ENCODE measurements at places on chromosomes 5 and 9.

DNA sequence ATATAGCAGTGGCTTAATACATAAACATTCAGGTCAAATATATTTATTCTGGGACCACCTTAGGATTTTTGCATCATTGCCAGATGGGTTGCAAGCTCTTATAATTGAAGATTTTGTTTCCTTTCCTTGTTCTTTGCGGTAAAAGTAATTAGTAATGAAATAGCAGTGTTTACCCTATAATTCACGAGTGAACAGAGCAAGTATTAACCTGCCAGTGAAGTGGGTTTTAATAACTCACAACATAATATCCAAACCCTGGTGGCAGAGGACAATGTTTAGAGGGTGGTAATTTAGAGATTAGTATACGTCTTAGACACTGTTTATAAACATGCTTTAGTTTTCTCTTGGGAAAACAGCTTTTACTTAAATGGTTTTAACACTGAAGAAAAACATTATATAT is 11.8 kb downstream of the ARL14EPL start:
- DNase-seq, result no peak

DNA sequence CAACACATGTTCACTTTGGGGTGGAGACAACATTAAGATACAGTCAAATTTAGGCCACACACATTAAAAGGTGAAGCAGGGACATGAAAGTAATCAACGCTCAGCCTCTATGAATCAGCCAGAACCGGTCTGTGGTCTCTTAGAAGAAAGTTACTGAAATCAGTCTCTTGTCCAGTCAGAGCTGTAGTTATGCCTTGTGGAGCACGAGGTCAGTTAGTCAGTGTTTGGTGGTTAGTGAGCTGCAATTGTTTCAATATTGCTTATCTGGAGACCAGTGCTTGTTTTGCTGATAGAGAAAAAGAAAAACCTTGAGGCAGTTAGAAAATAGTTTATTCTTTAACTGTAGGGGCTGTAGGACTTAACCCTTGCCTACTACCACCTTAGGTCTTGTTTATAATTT is 157.8 kb upstream of the RASEF start:
- peak; percentile 93 for DNase-seq

- DNase-seq, result peak; percentile 8
Observed at GRCh38 chr5:180201051-180201987, 7.7 kb downstream of the RASGEF1C start.

GRCh38 chr9:70614786-70615463 is 200.5 kb upstream of the KLF9 start:
- DNase-seq, result no peak

DNA sequence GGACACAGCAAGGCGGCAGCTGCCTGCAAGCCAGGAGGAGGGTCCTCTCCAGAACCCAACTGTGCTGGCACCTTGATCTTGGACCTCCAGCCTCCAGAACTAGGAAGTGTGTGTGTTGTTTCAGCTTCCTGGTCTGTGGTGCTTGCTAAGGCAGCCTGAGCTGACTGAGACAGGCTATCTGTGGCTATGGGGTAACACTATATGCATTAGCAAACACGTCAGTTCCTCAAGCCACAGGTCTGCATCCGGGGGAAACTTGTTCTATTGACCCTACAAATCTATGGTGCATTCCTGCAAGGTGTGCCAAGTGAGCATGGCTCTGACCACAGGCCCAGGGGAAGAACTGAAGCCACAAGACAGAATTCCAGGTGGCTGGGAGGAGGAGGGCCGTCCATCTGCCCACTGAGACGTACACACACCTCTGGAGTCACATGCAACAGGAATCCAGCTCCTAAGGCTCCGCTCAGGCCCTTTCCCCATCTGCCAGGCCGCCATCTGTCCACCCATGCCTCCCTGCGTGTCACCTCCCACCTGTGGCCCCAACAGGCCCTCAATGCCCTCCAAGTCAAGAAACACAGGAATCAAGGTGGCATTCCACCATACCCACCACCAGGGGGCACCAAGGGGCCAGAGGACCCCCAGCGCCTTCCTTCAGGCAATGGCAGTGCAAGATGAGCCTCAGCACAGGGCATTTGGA is 174.9 kb downstream of the ROR2 start:
- peak; percentile 64 for DNase-seq

GRCh38 chr5:126982926-126983873 is 47.2 kb downstream of the MARCHF3 start:
- DNase-seq, result no peak

DNA sequence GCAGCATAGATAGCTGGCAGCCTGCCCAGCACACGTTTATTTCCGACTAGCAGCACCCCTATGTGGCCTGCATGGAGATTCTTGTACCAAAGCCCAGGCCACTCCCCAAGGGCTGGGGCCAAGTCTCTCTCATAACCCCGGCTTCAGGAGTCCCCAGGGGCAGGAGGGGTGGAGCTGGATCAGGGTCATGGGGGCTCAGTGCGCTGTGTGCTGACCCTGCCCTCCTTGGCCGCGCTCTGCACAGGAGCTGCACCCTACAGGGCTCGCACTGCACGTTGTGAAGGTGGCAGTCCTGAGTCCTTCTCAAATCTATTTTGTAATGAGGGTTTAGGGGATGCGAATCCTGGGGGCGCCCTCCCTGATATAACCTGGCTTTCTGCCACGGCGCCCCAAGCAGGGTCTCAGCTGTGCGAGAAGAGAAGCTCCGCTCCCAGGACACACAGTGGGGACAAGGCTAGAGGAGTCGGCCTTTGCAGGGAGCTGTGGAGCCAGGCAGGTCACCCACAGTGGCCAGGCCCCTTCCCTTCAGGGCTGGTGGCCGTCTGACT is 28.6 kb downstream of the NKD2 start:
- DNase-seq, result no peak

DNA sequence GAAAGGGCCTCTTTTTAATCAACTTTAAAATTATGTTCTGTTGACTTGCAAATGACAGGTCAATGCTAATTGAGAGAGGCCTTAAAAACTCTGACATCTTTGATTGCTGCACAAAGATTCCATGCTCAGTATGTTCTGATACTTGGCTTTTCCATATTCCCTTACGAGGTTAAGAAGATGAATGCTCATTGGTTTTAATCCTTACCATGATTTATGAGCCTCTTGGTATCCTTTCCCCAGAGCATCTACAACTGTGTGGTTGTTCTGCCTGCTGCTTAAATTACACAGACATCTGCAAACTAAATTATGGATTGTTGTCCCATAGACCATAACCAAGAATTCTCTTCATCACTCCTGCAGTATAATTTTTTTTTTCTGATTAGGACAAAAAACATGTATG is 352.6 kb downstream of the CDH12 start:
- DNase-seq, result no peak

- DNase-seq, result peak; percentile 86
Observed at GRCh38 chr9:88593537-88594185, 58.7 kb downstream of the NXNL2 start.

GRCh38 chr9:136529516-136530460 is 16.1 kb downstream of the NOTCH1 start:
- no peak for DNase-seq

- DNase-seq, result no peak
Observed at GRCh38 chr5:176190886-176191755, 47.1 kb upstream of the SIMC1 start.

DNA sequence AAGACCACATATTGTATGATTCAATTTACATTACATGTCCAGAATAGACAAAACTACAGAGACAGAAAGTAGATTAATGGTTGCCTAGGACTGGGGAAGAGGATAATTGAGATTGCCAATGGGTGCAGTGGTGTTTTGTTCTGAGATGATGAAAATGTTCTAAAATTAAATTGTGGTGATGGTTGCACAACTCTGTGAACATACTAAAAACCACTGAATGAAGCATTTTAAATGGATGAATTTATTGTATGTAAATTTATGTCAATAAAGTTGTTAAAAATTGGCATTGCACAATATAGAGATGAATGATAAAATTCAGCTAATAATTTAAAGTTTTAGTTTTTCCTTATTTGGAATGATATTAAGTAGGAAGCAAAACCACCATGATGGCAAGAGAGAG is 109.5 kb upstream of the NR4A3 start:
- DNase-seq, result no peak

DNA sequence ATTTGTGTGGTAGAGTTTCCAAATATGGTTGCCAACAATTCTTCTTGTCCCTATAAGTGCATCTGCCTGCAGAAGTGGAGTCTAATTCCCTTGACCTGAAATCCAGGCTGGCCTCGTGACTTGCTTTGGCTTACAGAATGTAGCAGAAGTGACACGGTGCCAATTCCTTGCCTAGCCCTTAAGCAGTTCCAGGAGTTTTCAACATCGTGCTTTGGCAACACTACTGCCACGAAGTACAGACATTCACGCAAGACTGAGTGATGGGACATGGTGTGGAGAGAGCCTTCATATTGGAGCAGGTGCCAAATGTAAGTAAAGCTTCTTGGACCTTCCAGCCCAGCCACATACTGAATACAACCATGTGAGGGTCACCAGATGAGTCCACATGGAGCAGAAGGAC is 92.9 kb upstream of the NEK6 start:
- peak; percentile 35 for DNase-seq

GRCh38 chr9:102101723-102102122 is 363.3 kb upstream of the GRIN3A start:
- no peak for DNase-seq

DNA sequence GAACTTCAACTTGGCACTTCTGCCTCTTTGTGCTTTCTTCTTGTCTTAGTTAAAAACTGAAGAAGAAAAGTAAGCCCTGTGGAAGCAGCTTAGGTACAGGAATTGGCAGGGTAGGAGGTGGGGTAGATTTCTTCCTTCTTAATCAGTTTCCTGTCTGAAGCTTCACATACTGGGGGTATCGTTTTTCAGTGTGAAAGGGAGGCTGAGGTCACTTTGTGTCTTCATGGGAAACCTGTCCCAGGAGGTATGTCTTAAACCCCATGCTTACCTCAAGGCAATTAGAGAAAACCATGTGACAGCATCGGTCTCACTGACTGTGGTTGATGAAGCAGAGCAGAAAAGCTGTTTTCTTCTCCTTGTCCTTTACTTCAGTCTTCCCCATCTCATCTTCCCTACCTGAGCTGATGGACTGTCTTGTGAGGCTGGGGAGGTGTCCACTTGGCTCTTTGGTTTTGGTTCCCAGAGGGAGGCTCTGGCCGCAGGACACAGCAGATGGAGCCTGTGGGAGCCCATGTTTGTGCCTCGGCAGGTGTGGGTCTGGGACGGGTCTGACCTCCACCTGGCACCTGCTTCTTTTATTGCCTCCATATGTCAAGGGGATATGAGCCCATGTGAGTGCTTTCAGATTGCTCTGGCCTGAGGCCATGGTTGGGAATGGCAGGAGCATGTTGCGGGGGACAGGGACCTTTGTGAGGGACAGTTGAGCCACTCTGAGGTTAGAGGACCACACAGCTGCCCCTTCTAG is 47.0 kb downstream of the SH3GL2 start:
- DNase-seq, result no peak

GRCh38 chr5:180070756-180071530 is 616 bp downstream of the RNF130 start:
- DNase-seq, result peak; percentile 68

- DNase-seq, result peak; percentile 81
Observed at GRCh38 chr5:72611118-72611730, 104.0 kb upstream of the ZNF366 start.

DNA sequence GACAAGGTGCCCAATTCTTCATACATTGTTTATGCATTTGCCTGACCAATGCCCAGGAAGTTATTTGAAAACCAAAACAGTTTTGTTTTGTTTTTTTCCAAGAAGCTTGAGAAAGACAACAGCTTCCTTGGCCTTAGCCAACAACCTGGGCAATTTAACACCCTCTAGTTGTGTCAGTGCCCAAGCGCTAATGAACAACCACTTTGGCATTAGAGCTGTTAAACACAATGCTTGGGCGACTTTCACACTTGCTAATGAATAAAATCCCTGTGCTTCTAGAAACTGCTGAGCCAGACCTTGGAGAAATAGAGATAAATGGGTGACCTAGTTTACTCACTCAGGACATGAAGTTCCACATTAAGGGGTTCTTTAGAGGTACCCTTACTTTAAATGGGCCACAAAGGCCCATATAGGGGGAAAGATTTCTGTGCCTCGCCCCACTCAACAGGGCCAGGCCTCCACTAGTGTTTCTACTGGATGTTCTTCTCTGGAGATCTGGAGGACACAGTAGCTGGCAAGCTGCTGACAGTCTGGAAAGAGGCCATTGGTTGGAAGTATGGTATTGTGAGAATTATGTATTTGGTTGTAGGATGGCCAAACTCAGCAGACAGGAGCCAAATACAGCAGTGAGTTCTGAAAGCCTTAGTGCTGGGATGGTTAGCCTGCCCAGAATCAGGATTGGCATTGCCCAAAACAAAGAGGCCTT is 179.8 kb downstream of the DOCK8 start:
- DNase-seq, result no peak

GRCh38 chr5:16855485-16855884 is 80.6 kb downstream of the MYO10 start:
- DNase-seq, result peak; percentile 61

- no peak for DNase-seq
Observed at GRCh38 chr9:110810262-110810976, 141.8 kb downstream of the MUSK start.

GRCh38 chr5:104370523-104370922 is 807.9 kb upstream of the NUDT12 start:
- DNase-seq, result no peak

DNA sequence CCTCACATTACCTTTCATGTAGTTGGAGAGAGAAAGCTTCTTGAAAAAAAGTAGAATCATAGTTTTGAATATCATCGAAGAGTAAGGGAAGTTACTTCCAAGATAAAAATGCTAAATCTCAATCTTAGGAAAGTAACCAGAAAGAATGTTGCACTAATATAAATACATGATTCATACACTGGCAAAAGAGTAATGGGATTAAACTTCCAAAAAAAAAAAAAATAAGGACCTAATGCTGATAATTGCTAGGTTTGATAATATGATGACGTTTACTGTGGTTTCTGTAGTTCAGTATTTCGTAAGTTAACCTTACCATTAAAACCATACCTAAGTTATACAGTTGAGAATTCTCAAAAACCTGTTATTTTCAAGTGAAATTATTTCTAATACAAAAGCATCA is 573.8 kb upstream of the CDH9 start:
- peak; percentile 67 for DNase-seq

- peak; percentile 34 for DNase-seq
Observed at GRCh38 chr9:125240649-125240999, 519 bp downstream of the HSPA5 start.

DNA sequence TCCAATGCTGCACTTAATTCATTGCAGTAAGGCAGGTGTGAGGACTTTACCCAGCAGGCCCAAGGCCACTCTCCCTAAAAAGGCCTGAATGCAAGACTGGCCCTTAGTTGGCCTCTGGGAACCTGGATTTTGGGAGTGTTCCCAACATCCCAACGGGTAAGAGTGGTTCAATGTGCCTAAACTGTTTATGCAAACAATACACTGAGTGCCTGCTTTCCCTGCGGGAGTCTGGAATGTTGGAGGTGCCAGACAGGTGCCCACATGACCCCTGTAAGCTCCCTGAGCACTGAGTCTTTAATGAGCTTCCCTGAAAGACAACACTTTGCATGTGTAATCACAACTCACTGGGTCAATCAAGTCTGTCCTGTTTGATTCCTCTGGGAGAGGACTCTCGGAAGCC is 37.4 kb downstream of the NSUN2 start:
- DNase-seq, result no peak

Measured in fibroblast of the aortic adventitia (primary cell).